ENCODE measurements at places on chromosomes 3 and 15.

- no peak for DNase-seq
These were observed 17.4 kb upstream of the ST3GAL6 start for GRCh38 chr3:98745718-98746117.

GRCh38 chr15:85024509-85025336 lies 43.1 kb downstream of the PDE8A start:
- no peak for DNase-seq

GRCh38 chr3:25785826-25786225 lies 2.6 kb upstream of the NGLY1 start:
- no peak for DNase-seq

- no peak for DNase-seq
These were observed 531.6 kb downstream of the MECOM start for GRCh38 chr3:169131690-169132464.

- DNase-seq = no peak
These were observed 64.2 kb downstream of the TBC1D5 start for GRCh38 chr3:17678116-17678741.

DNA sequence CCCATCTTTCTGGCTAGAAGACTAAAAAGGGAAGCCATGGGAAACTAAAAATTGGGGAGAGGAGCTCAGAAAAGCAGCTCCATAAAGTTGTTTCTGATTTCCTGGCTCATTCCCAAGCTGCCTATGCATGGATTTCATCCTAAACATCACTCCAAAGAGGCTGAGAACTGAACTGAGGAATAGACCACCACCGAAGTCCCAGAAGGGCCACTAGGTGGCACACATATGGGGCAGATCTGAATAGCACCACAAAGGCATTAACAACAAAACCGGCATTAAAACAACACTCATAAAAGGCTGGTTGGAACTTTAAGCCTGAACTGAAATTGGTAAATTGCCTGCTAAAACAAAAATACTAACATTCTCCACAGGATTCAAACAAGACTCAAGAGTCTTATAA lies 106.3 kb downstream of the PLD1 start:
- DNase-seq = no peak

GRCh38 chr3:23161896-23162570 lies 41.1 kb upstream of the UBE2E2 start:
- DNase-seq = no peak

GRCh38 chr3:35965908-35966307 lies 326.6 kb downstream of the ARPP21 start:
- no peak for DNase-seq

DNA sequence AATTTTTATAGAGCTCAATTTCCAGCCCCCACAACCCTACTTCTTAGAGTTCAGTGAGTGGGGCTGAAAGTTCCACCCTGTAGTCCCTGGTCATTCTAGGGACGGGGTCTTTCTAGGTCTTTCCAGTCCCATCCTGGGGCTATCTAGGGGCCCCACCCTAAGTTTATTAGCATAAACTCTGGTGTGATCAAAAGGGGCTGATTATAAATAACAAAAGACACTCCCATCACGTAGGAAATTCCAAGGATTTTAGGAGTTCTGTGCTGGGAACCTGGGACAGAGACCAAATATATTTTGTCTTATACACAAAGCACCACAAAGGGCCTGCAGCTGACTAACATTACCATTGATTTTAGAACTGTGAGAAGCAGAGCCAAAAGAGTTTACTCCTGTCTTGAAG lies 41.9 kb downstream of the RAD54L2 start:
- DNase-seq = no peak

- no peak for DNase-seq
These were observed 32.5 kb downstream of the RFTN1 start for GRCh38 chr3:16480861-16481545.

DNA sequence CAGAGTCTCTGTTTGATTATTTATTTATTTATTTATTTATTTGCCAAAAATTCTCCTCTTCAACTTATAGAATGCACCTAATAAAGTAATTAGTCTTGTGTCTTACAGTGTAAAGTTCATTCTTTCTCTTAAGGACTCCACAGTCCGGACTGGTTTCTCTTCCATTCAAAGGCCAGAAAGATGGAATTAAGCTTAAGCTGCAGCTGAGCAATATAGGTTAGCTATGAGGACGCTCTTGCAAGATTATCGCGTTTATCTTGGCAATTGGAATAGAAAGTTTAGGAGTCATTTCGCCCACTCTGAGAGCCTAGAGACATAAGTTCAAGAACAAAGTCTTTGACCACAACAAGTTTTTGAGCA lies 15.0 kb downstream of the TAGLN3 start:
- DNase-seq = no peak

DNA sequence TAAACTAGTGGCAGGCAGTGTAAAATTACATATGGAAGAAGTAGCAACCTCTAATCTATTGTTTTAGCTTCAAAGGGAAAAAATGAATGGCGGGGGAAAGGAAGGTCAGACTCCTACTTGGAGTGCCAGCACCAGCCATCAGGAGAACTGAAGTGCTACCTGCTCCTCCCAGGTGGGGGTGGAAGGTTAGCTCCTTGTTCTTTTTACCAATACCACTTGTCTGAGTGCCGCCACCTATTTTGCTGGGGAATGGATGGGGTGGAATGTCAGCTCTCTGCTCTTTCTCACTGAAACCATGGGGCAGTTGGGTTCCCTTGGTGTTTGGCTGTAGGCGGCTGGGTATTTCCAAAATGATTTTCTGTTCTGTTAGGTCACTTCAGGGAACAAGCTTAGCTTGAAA lies 428.7 kb upstream of the EPHA3 start:
- DNase-seq = no peak

- no peak for DNase-seq
These were observed 1312.2 kb downstream of the SI start for GRCh38 chr3:163766112-163766511.

GRCh38 chr3:142029052-142029642 lies 120.2 kb downstream of the TFDP2 start:
- DNase-seq = no peak

DNA sequence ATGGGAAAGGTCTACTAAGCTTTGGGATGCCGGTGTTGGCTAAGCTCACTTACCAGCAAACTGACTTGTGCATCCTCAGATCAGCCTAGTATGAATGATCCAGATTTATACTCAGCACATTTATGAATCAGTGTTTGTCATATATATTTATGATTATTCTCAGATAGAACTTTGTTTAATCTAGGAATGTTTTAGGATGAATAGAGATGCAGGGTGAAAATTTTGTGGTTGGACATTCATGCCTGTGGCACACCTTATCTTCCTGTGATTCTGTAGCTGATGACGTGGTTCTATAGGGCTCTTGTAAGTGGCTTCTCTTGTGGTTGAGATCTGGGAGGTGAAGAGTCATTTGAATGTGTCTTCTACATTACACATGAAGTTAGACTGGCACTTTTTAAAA lies 11.4 kb downstream of the CDIN1 start:
- DNase-seq = no peak

- DNase-seq = peak; percentile 10
These were observed 25.4 kb upstream of the SLC25A26 start for GRCh38 chr3:66195347-66195783.

DNA sequence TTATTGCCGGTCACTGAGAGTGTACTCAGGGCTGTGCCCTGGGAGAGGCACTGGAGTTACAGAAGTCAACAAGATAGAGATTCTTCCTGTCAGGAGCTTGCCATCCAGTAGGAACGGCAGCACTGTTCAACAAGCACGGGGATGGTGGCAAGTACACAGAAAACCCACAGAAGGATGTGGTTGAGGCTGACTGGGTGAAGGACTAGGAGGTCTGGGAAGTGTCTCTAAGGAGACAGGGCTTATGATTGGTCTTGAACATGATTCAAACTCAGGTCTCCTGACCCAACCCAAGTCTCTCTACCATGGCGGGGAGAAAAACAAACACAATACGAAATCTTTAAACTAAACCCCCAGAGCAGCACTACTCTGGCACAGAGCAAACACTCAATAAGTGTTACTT lies 37.6 kb downstream of the ERICH6 start:
- DNase-seq = no peak

GRCh38 chr3:77304700-77305021 lies 264.8 kb downstream of the ROBO2 start:
- DNase-seq = no peak

- DNase-seq = no peak
These were observed 27.7 kb downstream of the FAH start for GRCh38 chr15:80180468-80180867.

GRCh38 chr3:70527026-70527425 lies 214.6 kb upstream of the MDFIC2 start:
- DNase-seq = no peak

GRCh38 chr3:22928216-22929110 lies 274.7 kb upstream of the UBE2E2 start:
- no peak for DNase-seq

DNA sequence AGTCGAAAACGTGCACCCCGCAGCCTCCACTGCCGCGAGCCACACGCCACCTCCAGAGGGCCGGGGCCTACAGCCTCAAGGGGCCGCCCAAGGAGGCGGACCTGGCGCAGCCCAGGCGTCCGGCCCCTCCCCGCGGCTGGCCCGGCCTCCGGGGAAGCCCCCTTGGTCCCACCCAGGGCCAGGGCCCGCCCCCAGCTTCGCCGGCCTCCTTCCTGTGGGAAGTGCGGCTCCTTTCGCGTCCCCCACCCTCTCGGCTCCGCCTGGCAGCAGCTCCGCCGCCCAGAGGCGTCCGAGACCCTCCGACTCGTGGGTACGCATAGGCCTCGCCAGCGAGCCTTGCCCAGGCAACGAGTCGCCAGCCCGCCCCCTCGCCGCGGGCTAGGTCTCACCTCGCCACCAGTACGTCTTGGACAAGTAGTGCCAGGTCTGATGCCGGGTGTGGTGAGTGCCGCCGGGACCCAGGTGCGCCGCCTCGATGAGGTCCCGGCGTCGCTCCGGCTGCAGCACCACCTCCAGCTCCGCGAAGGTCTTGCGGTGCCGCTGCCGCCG lies 642 bp downstream of the ZBTB11 start:
- peak; percentile 97 for DNase-seq

GRCh38 chr15:35309886-35310285 lies 224.8 kb upstream of the NANOGP8 start:
- DNase-seq = no peak

All from stimulated activated naive CD8-positive, alpha-beta T cell treated with anti-CD3 and anti-CD28 coated beads, Interleukin-15, amount 100 ng/mL, for 72 hours (primary cell).